ENCODE measurements at places on chromosomes 16 and 17.

DNA sequence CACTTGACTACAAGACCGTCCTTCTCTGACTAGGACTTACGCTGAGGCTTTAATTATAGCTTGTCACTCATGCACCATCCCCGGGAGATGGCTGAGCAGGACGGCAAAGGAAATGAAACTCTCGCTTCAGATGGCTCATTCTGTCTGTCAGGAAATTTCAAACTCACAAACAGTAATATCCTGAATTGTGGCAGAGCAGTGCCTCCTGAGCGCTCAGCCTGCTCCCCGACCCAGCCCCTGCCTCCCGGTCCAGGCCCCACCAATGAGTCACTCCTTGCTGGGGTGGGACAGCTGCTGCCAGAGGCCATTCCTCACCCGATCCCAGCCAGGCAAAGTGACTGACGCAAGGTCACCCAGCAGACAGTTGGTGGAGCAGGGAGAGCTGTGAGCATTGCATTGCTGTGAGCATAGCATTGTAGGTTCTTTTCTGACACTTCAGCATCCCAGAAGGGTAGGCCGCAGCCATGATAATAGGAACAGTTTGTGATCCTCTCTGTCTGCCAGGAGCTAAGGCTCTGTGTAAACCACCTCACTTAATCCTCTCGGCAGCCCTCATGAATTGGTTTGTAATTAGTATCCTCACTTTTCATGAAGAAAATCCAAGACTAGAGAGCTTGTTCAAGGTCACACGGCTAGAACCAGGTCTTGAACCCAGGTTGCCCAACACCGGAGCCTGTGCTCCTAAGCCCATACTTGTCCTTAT, 20.9 kb downstream of the CCDC182 start:
- peak; percentile 9 for DNase-seq

GRCh38 chr17:65800655-65801054, 239.2 kb upstream of the AXIN2 start:
- no peak for DNase-seq

- DNase-seq = no peak
Observed at GRCh38 chr17:228951-229708, 47.7 kb upstream of the DOC2B start.

DNA sequence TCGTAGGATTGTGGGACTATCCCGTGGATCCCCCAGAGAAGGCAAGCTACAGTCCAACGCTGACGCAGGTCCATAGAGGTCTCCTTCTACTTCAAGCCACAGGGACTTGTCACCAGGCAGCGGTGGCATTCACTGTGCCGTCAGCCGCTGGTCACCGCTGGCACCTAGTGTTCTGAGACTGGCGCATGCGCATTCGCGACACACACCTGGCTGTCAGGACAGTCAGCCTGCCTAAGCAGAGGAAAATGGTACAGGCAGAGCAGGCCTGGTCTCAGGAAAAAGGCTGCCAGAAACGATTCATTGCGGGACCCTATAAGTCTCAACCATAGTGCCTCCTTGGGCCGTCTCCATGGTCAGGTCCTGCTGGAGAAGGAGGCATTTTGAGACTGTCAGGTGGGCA, 138.0 kb upstream of the WSB1 start:
- DNase-seq = no peak

GRCh38 chr17:18066866-18067265, 20.9 kb upstream of the DRG2 start:
- DNase-seq = no peak

- no peak for DNase-seq
Observed at GRCh38 chr17:48599354-48599753, 5.4 kb downstream of the HOXB6 start.

- DNase-seq = peak; percentile 32
Observed at GRCh38 chr16:57906382-57907316, 64.3 kb downstream of the CNGB1 start.

- DNase-seq = peak; percentile 34
Observed at GRCh38 chr17:56125830-56126819, 27.1 kb upstream of the ANKFN1 start.

DNA sequence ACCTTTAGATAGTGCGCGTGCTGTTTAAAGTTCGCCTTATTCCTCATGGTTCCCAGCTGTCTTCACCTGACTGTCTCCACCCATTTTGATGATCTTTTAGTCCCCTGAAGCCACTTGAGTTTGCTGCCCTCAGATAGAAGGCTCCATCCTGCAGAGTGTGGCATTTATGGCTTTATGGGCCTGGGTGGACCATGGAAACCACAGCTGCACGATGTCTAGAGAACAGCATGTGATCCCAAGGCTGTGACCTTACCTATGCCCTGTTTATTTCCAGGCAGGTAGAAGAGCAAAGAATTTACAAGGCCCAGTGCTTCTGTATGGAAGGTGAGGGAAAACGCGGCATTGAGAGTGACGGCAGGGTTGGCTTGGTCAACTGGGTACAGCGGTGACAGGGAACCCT, 356.9 kb downstream of the SLC39A11 start:
- no peak for DNase-seq

DNA sequence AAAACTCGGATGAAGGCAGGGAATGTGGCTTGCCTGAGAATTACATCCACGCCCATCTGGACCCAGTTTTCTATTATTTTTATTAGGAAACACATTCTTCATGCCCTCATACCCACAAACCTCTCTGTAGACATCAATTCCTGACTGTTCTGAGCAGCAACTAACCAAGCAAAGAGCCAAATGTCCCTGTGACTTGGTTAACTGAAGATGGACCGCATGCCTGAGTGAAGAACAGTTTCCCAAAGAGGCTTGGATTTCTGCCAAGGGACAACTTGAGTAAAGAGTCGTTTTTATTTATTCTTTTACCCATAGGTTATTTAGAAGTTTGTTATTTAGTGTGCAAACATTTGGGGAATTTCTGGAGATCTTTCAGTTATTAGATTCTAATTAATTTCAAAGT, 259.8 kb downstream of the GRIN2A start:
- no peak for DNase-seq

DNA sequence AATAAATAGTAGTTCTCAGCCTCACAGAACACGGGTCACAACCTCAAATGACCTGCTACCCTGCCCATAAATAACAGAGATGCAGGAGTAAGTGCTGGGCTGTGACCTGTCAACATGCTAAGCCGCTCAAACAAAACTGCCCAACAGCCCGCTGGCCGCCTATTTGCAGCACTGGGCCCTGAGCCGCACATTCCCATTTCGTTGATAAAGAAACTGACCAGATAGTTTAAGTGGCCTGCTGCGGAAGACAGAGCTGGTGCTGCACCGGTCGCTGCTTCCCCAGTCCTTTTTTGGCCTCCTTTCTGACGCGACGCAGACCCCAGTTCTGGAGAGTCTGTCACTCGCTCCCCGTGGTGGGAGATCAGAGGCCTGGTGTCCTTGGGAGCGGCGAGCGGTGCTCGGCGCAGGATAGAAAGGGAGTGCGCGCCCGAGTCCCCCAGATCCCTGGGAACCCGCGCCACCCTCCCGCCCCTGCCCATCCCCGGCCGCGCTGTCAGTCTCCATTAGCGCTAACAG, 349 bp upstream of the SLC6A2 start:
- DNase-seq = no peak

DNA sequence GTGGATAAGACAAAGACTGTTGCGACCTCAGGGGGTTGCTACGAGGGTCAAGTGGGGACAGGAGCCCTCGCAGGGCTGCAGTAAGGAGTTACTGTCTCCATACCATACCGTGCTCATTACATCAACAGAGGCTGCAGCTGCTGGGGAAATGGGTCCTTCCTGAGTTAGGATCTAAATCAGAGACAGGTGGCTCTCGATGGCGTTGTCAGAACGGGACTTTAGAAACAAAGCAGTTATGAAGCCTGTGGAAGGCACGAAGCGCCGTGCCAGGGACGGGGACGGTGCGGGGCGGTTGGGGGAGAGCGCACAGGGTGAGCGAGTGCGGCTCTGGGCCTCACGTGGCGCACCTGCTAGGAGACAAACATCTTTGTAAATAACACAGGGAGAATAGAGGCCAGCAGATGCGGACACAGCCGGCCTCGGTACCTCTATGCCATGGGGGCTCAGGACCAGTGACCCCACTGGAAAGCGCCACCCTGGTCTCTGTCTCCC, 34.4 kb downstream of the ZCCHC14 start:
- DNase-seq = no peak

- peak; percentile 79 for DNase-seq
Observed at GRCh38 chr16:83826146-83826913, 18.6 kb downstream of the HSBP1 start.

Data from suppressor macrophage (primary cell).